ENCODE measurements at places on chromosomes 3 and 15.

GRCh38 chr15:89041507-89041906 is 46.7 kb upstream of the ABHD2 start:
- DNase-seq, result no peak

GRCh38 chr3:195269375-195270078 is 1.4 kb downstream of the XXYLT1 start:
- no peak for DNase-seq

GRCh38 chr3:78957456-78957855 is 810.3 kb downstream of the ROBO1 start:
- DNase-seq, result no peak

DNA sequence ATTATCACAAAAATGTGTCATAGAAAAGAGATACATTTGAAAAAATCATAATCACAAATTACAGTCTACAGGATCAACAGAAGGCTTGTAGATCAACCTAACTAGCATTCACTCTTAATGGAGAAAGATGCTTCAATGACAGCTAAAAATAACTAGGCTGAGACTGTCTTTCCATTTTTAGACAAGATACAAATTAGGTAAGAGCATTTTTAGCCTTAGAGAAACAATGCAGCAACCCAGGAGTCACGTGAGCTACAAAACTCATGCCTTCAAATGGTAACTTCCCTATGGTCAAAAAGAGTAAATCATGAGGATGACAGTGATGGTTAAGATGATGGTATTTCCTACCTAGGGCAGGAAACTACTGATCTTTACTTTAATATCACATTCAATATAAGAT is 415.4 kb downstream of the MAGI1 start:
- DNase-seq, result no peak

GRCh38 chr15:40064231-40064894 is 25.4 kb upstream of the SRP14 start:
- no peak for DNase-seq

- no peak for DNase-seq
These were observed 56.0 kb upstream of the AGTR1 start for GRCh38 chr3:148641722-148642121.

- DNase-seq, result no peak
These were observed 143.3 kb upstream of the IGF1R start for GRCh38 chr15:98504998-98505397.

DNA sequence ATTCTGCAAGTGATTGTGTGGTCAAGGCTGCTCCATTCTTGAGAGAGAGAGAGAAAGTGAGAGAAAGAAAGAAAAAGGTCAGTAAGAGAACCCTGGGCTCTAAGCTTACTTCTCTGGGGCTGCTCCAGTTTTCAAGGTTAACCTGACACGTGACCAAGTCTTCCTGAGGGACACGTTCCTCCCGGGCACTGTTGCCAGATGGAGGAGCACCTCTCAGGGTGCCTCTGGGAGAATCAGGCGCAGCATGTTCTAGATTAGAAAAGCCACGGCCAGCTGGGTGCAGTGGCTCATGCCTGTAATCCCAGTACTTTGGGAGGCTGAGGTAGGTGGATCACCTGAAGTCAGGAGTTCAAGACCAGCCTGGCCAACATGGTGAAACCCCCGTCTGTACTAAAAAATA is 60.8 kb downstream of the ITGA11 start:
- DNase-seq, result peak; percentile 87

DNA sequence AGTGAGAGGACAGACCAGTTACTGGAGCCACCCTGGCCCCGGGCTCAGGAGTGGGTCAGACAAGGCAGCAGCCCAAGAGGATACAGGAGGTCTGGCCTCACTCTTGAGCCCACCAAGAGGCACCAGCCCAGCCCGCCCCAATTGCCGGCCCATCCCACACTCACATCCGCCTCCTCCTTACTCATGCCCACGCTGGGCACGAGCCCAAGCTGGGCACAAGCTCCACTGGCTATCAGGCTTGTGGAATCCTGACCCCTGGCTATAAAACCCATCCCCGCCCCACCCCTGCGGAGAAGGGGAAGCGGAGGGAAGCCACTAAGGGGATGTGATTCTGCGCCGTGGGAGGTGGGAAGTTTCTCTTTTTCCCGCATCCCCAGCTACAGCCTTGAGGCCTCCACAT is 25.9 kb downstream of the ADCY5 start:
- DNase-seq, result no peak

DNA sequence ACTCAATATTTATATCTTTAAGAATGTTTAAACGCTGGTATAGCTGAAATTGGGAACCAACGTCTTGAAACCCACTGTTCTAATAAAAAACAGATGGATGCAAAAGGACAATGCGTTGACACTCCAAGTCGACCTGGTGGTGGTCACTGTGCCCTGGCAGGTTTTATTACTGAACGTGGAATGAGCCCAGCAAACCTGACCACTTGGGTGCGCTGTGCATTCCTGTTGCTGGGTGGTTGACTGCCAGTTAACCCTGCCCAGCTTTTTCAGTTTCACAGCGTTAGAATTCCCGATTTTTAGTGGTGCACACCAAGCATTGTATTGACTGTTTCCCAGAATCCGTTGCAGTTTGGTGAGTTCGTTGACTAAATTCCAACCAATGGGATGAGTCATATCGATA is 384.4 kb downstream of the OCA2 start:
- no peak for DNase-seq

DNA sequence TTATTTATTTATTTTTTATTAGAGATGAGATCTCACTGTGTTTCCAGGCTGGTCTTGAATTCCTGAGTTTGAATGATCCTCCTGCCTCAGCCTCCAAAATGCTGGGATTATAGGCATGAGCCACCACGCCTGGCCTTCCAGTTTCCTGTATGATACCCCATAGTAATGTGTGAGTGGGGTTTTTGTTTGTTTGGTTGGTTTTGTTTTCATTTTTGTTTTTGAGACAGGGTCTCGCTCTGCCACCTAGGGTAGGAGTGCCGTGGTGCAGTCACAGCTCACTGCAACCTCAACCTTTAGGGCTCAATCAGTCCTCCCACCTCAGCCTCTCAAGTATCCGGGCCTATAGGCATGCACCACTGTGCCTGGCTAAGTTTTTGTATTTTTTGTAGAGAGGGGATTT is 30.9 kb downstream of the GOLM2 start:
- no peak for DNase-seq

- no peak for DNase-seq
These were observed 73.2 kb upstream of the HEG1 start for GRCh38 chr3:125128861-125129501.

- peak; percentile 41 for DNase-seq
These were observed 993 bp downstream of the PLCL2 start for GRCh38 chr3:16885593-16886302.

- DNase-seq, result no peak
These were observed 258.6 kb downstream of the TIGIT start for GRCh38 chr3:114552527-114552812.

DNA sequence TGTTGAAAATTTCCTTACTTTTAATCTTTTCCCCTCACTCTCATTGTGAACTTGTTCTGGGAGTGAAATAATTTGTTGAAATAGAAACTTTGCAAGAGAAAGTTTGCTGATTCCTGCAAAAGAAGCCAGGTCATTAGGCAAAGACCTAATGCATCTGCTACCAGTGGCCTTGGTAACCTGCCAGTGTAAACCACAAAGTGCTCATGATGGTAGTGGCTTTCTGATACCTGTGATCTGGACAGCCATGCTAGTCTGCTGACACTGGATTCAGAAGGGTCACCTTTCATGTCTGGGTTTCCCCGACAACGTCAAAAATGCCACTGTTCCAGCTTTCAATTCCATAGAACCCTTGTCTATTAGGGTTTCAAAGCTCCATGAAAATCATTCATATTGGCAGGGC is 123.7 kb upstream of the MCTP2 start:
- DNase-seq, result no peak

GRCh38 chr3:111073218-111073617 is 1.6 kb downstream of the NECTIN3 start:
- DNase-seq, result no peak

- DNase-seq, result no peak
These were observed 198.1 kb downstream of the MBNL1 start for GRCh38 chr3:152466784-152467183.

- no peak for DNase-seq
These were observed 58.3 kb downstream of the SMAD6 start for GRCh38 chr15:66760097-66760967.

DNA sequence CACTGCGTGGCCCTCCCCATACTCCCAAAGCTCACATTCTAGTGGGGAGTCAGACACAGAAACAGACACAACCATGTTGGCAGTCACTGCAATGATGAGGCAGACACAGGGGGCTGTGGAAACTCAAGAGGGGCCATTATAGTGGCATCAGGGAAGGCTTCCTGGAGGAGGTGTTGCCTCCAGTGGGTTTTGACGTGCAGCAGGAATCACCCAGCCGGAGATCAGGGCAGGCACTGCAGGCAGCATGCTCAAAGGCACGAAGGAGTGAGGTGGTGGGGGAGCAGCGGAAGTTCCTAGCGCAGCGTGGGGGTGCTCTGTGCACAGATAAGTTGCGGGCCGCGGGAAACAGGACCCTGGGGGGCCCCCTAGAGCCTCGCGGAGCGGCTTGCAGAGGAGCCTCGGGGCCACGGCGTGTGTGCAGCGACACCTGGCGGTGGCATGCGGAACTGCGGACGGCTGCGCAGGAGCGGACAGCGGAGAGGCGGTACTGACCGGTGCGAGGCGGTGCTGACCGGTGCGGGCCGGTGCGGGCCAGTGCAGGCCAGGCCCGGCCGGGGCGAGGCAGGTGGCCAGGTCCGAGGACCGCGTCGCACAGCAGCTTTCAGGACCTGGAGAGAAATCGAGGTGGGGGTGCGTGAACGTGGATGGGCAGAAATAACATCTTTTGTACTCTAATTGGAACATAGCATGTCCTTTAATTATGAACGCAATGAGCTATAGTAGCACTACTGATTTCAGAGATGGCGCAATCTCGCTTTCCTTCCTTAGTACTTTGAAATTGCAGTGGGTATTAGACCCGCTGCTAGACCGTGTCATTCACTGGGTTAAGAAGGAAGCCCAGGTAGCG is 101.5 kb downstream of the FBLN2 start:
- DNase-seq, result no peak

DNA sequence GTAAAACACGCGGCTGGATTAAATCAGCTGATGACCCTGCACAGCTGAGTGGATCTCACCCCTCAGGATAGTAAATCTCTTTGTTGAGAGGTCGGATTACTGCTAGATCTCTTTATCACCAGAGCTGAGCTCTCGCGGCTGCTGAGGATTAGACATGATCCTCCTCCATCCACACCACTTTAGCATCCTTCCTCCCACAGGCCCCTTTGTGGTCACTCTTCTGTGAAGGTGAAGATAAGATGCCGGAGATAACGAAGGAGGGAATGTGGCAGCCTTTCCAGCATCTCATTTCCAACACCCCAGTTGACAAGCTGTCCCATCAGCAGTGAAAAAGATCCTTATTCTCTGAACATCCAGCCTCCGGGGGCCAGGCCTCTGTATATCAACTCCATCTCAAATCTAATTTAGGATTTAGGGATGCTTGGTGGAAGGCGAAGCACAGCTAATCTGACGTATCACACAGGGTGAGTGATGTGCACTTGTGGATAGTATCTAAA is 47.5 kb upstream of the SELENOK start:
- no peak for DNase-seq

GRCh38 chr3:40752492-40752891 is 227.7 kb downstream of the ZNF621 start:
- no peak for DNase-seq

- no peak for DNase-seq
These were observed 8.8 kb downstream of the STOML1 start for GRCh38 chr15:73983211-73983727.

DNA sequence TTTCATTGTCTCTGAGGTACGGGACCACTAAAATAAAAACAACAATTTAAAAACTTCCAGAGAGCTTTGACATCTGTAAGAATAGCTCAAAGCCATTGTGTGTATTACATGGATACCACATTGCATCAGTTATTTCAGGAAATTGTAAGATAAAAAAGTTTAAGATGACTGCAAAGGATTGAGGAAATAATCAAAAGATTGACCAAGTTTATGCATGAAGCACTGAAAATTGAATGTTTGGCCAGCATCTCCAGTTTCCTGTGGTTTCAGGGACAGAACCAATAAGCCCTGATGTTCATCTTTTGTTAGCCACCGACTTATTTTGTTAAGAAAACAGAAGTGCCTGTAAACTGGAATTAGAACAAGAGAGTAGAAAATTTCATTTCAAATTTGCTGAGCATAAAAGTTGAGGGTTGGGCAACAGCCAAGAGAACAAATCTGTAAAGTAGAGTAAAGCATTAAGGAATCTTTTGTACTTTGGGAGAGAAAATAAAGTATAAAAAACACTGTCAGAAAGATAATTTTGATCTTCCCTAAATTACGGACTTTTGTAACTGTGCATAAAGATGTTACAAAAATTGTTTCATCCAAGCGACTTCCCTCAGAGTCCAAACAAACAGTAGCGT is 211.5 kb upstream of the P2RY1 start:
- no peak for DNase-seq

GRCh38 chr3:150956376-150956775 is 16.2 kb downstream of the CLRN1 start:
- DNase-seq, result no peak

- DNase-seq, result no peak
These were observed 17.8 kb downstream of the PLXNA1 start for GRCh38 chr3:127000761-127001160.

GRCh38 chr3:134823679-134824078 is 28.6 kb downstream of the EPHB1 start:
- no peak for DNase-seq

DNA sequence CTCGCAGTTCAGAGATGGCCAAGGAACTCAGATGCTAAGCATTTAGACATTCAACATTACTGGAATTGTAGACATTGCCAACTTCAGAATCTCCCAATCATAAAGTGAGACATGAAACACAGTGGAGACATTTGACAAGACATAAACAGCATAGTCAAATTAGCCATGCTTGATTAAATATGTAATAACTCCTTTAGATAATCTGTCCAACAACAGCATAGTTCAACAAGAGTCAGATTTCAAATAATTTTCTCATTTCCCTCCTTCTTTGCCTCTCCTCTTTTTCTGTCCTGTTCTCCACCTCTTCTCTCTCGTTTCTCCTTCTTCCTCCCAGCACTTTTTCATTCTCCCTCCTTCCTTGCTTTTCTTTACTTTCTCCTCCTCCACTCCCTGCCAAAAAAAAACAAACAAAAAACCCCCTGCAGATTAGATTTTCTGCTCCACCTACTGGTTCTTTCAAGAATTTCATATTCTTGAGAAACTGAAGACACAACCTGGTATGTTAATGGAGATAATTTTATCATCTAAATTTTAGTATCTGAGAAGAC is 20.2 kb downstream of the CPOX start:
- no peak for DNase-seq

GRCh38 chr3:39051649-39052561 is at the start of the genes SCN11A and WDR48:
SCN11A (minus strand) TSS chr3:39051944; CDS start chr3:38950362, 101,582 bp downstream.
WDR48 (plus strand) TSS chr3:39052016; CDS start chr3:39052026, 10 bp downstream.
- DNase-seq, result peak; percentile 61

- no peak for DNase-seq
These were observed 38.6 kb downstream of the MGA start for GRCh38 chr15:41698779-41699178.

GRCh38 chr3:59240666-59241255 is 190.9 kb upstream of the CFAP20DC start:
- no peak for DNase-seq
